Stimulated activated CD8-positive, alpha-beta memory T cell treated with anti-CD3 and anti-CD28 coated beads, Interleukin-2, amount 100 ng/mL, for 1 hour (primary cell): ENCODE measurements at places on chromosomes 6 and 20.

- no peak for DNase-seq
Observed at GRCh38 chr20:14712302-14712739, 374.9 kb upstream of the FLRT3 start.

DNA sequence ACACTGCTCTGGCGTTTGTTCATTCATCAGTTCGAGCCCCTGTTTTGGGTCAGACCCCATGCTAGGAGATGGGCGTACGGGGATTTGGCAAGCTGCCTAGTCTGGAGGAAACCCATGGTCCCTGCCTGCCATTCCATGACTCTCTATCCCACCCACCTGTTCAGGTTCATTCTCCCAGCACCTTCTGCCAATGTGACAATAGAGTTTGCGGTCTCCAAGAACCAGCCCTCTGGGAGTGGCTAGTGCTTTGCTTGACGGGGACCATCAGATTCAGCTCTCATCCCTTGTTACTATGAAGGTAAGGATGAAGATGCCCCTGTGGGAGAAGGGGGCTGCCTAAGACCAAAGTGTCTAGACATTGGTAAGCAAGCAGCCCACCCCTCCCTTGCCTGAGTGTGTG, 345.0 kb downstream of the PTPRT start:
- no peak for DNase-seq

DNA sequence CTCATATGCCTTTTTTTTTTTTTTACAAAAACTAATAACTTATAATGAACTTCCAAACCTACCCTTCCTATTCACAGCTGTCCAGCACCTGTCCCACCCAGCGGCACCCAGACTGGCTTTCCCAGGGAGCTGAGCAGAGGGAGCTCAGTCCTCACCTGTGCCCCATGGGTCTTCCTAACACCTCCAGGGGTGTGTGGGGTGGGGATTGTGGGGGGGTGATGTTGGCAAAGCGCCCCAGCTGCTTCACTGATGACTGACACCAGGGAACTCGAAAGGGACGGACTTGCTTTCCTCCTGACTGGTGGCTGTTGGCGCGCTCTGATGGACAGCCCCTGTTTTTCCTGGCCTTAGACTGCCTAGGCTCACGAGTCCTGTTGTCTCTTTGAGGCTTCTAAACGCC, 14.2 kb upstream of the SYNJ2 start:
- DNase-seq, result no peak

- no peak for DNase-seq
Observed at GRCh38 chr6:87706187-87706966, 4.3 kb upstream of the AKIRIN2 start.

GRCh38 chr6:145814035-145814500, 527 bp downstream of the FBXO30 start:
- no peak for DNase-seq

DNA sequence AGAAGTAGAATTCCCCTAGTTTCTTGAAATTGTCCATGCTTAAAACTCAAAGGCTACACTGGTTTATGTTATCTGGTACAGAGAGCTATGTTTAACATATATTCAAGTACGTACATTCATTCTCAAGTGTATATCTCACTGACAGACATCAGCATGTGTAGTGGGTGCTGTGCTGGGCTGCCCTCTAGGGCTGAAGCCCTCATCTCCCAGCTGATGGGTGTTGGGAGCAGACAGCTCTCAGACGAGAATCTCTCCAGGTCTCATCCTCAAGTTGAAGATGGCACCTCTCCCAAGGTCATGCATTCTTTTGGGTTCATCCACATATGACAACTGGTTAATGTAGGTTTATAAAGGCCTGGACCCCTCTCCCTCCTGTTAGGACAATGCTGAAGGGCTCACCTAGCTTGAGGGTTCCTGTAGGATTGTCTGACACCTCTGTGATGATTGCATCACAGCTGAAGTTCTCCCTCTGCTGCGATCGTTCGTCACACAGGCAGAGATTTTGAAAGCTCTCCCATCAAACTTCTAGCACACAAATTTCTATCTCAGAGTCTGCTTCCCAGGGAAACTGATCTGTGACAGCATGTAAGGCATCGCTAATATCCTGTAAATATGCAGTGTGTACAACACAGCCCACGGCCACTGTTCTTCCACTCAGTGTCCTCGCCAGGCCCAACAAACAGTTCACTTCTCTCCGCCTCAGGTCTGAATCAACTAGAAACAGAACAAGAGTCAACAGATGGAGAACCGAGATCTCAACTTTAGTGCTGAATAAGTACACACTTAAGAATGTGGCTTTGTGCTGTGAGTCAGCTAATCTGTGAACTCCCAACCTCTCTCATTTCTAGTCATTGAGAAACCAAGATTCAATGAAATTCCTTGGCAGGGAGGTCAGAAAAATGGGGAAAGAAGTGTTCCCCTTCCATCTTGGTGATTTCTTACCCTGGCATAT, 43.2 kb downstream of the PREP start:
- no peak for DNase-seq

- DNase-seq, result no peak
Observed at GRCh38 chr20:59802018-59802417, 131.4 kb downstream of the SYCP2 start.
